Left hindlimb (tissue), 1 donor: ENCODE measurements at places on chromosomes 5 and 9.

DNA sequence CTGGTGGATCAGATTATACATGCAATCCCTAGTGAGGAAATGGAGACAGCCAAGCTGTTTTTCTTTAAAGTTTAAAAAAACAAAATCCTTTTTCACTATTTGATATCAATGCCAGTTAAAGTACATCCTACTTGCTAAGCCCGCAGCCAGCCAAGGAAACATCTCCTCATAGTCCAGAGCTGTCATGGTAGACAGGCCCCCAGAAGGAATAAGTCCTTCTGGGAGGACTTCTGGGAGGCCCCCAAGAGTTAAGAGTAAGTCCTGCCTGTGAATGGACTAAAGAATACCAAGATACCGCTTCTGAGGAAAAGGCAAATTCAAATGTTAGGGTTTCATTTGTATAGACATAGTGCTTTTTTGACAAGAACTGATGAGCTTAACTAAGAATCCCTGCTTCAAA, 38.3 kb downstream of the MOCS2 start:
- DNase-seq = no peak

GRCh38 chr9:132645711-132646110, 24.1 kb downstream of the DDX31 start:
- no peak for DNase-seq

- no peak for DNase-seq
These were observed 63.1 kb upstream of the RETREG1 start for GRCh38 chr5:16679863-16680262.

- no peak for DNase-seq
These were observed 79.8 kb downstream of the MAT2B start for GRCh38 chr5:163585206-163585605.

- DNase-seq = no peak
These were observed 20.7 kb upstream of the GRPEL2 start for GRCh38 chr5:149324641-149325040.

GRCh38 chr9:132946631-132947295, 2.3 kb upstream of the TSC1 start:
- DNase-seq = no peak

GRCh38 chr9:111945216-111945615, 48.6 kb downstream of the UGCG start:
- DNase-seq = peak; percentile 53

- DNase-seq = no peak
These were observed 64.7 kb downstream of the FGF1 start for GRCh38 chr5:142621227-142621626.

DNA sequence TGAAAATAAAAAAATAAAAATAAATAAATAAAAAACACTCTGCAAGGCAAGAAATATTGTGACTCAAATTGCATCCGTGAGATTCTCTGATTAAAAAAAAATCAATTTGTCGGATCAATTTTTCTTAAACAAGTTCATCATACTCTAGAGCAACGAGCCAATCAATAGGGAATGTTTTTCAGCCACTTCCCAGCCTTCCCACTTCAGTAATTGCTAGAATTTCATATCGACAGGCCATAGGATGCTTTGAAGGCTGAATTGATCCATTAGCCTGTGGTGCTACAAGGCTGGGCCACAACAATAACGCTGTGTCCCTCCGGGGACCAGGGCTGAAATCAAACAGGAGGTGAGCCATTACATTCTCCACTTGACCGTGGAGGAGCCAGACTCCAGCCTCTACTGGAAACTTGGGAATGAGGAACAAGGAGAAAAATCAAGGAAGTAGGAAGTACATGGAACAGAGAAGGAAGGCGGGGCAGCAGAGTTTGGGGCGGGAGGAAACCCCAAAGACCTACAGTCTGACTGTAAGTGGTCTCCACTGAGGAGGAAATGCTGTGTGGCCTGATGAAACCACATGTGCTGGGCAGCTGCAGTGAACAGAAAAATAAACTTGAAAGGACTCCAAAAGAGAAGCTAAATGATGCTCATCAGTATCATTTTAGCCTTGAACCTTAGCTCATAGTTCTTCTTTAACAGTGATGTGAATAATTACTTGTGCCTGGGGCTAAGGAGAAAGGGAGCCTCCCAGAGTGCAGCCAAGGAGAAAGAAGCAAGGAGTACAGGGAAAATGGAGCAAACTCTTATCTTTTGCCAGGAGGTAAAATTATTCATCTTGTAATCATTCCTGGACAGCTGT, 308.6 kb downstream of the TLE1 start:
- no peak for DNase-seq

DNA sequence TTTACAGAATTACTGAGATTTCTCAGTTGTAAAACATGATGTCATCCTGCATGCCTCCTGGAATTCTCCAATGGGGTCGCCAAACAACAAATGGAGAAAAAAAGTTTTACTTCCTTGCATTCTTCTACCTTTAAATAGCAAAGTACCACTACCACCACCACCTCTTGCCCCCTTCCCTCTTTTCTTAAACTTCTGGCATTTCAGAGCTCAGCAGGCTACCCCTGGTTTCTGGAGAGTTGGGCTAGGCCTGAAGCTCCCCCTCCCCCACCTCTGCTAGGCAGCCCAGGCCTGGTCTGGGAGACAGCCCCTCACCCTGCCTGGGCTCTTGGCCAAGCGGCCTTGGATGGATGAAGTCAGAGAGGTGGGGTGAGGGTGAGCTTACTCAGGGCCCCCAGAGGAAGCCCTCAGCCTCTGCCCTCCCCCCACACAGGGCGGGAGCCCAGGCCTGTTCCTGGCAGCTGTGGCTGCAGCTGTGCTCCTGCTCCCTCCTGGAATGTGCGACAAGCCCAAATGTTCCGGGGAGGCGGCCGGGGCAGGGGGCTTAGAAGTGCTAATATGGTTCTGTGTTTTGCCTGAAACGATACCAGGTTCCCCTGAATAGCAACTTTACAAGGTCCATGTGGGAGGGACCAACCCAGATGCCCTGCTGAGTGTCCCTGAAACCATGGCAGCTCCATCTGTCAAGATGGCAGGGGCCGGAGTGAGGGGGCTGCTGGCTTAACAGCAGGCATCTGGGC, 6.0 kb upstream of the CCIN start:
- DNase-seq = peak; percentile 95

GRCh38 chr9:71916834-71917534, 5.5 kb downstream of the C9orf85 start:
- DNase-seq = no peak

- peak; percentile 58 for DNase-seq
These were observed 586 bp upstream of the PDZD2 start for GRCh38 chr5:31638345-31638744.

- no peak for DNase-seq
These were observed 36.7 kb downstream of the ANKRD31 start for GRCh38 chr5:75199946-75200345.

DNA sequence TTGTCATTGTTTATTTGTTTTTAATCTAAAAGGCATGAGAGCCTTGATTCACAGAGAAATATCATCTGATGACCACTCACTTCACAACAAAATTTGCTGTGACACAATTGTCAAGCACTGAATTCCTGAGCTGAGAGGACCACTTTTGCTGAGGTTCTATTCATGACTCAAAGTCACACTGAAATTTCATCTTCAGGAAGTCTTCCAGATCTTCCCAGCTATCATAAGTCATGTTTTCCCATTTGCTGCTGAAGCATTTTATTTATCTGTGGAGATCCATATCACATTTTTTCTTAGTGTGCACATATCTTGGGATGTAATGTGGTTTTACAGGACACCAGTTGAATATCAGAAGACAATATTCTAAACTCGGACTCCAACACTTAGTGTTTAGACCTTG, 255.1 kb upstream of the TRIM32 start:
- no peak for DNase-seq

- DNase-seq = no peak
These were observed 108.2 kb downstream of the UBE2R2 start for GRCh38 chr9:33924978-33925797.

DNA sequence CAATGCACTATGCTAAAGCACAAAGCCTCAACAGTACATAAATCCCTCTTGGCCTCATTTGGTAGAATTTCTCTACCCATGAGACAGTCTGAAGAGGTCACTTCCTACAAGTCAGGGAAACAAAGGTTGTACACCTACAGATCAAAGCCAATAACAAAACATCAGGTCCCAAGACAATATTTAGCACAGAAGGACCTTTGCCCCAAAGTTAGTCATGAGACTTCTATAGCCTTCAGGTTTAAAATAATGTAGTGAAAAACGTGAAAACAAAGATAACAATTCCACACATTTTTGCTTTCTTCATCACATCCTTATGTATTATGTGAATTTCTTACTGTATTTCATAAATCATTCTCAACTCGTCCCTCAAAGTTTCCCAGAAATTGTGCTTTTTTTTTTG, 15.8 kb downstream of the AFF4 start:
- no peak for DNase-seq

GRCh38 chr9:108383796-108384195, 472.0 kb downstream of the ACTL7B start:
- no peak for DNase-seq

DNA sequence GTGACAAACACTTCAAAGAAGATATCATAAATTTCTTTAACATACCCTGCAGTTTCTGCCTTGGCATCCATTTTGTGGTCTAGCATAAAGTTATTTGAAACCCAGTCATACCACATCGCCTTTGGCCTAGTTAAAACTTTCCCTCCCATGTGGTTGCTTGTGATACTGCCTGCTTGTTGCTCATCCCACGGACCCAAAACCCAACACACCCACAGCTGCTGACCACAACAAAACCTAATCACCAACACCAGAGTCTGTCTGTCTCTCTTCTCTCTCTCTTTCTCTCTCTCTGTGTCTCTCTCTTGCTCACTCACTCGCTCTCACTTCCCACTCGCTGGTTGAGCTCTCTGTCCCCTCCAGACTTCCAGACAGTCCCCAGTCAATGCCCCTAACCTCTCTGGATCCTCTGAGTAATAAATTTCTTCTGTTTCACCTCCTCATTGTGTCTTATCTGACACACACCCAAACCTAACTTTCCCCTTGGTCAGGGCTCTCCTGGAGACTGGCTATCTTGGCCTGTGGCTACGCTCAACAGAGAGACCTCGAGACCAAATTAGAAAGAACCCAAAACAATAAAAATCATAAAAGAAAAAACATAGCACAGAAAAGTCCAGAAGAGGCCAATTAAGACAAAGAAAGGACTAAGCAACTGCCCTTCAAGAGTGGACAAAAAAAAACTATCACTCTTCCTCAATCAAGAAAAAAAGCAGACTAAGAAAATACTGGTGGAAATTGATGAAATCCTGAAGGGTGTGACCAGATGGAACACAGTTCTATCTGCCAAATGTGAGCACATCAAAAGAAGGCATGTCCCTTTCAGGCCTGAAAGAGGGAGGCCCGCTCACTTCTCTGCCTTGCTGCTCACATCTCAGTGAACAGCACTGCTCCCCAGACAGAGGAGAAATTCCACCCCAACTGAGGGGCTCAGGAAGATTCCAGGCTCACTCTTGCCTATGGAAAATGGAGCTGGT, 41.5 kb downstream of the TTLL11 start:
- DNase-seq = peak; percentile 50
